ENCODE measurements at places on chromosomes 12 and 14.
A peak's percentile ranks its signal among the peaks of the same experiment; 100 is the strongest.

DNA sequence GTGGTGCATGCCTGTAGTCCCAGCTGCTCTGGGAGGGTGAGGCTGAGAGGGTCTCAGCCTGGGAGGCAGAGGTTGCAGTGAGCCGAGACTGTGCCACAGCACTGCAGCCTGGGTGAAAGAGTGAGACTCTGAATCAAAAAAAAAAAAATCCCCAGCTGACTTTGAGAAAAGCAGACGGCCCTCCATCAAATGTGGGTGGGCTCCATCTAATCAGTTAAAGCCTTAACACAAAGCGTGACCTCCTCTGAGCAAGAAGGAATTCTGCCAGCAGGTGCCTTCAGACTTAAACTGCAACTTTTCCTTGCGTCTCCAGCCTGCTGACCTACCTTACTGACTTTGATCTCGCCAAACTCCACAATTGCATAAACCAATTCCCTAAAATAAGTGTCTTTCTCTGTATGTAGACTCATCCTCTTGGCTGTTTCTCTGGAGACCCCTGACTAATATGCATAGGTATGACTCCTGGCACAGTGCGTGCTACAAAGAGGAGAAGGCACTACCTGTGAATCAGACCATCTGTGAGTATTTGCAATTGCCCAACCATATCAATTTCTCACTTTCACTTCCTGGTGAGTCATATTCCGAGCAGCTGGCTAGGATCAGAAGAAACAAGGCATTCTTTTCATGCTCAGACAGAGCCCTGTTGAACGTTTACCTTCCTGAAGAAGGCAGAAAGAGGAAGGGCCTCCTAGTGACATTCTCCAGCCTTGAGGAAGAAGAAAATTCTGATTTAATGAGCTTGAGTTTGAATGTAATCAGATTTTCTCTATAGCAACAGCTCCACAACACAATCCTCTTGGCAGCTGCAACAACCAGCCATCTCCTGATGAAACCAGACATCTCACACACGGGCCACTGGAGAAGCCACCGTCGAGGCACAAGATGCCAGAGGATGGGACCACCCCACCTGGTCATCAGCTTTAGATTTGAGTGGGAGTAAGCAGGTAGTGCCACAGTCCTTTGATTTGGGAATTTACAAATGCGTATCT, 54.3 kb downstream of the CLMN start:
- peak; percentile 7 for DNase-seq

GRCh38 chr14:38107216-38107631, 100.5 kb upstream of the SSTR1 start:
- no peak for DNase-seq

- DNase-seq, result no peak
Observed at GRCh38 chr12:120276734-120277133, 11.2 kb upstream of the PXN start.

DNA sequence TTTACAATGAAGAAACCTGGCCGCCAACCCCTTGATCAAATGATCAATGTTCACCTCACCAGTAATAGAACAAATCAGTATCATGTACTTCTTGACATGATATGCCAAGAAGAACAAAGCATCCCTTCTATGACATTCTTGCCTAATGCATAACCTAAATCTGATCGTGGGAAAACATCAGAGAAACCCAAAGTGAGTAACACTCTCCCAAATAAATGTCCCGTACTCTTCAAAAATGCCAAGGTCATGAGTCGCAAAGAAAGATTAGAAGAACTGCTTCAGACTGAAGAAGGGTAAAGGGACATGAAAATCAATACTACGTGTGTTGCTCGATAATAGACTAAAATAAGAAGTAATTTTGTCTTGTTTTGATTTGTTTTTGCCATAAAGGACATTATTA, 11.4 kb upstream of the SLC25A3 start:
- no peak for DNase-seq

DNA sequence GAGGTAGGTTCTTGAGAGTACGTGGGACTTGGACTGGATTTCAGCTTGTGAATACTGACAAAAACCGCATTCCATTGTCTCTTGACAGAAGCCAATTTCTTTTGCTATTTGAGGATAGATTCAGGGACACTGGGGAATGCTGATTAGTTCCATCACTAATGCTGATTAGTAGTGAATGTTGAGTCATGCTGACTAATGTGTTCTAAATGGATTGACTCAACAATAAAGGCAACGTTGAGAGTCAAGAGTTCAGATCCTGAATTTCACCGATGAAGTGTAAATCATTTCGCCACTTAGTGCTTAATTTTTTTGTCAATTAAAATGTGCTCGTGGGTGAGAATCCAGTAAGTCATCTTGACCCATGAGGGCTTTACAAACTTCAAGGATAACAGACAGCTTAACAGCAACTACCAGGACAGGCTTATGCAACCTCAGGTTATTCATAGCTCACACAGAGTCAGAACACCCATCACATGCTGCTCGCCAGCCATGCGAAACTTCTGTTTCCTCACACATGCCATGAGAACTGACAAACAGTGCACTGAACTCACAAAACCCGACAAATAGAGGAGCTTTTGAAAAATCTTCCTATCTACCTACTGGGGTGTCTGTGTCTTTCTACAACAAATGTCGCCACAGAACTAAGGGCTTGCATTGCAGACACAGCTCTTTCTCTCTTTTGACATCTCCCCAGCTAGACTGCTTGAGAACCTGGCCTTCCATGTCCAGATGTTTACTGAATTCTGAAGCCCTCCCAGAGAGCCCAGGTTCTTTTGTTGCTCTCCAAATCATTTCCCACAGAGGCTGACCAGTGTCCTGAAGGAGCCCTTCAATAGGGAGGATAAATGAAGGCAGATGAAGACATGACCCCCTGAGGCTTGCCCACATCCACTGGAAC, 316.4 kb downstream of the ZFP36L1 start:
- no peak for DNase-seq

GRCh38 chr12:11839091-11839641, 189.7 kb downstream of the ETV6 start:
- no peak for DNase-seq

GRCh38 chr14:35161231-35161630, 38.9 kb downstream of the PRORP start:
- DNase-seq, result no peak

DNA sequence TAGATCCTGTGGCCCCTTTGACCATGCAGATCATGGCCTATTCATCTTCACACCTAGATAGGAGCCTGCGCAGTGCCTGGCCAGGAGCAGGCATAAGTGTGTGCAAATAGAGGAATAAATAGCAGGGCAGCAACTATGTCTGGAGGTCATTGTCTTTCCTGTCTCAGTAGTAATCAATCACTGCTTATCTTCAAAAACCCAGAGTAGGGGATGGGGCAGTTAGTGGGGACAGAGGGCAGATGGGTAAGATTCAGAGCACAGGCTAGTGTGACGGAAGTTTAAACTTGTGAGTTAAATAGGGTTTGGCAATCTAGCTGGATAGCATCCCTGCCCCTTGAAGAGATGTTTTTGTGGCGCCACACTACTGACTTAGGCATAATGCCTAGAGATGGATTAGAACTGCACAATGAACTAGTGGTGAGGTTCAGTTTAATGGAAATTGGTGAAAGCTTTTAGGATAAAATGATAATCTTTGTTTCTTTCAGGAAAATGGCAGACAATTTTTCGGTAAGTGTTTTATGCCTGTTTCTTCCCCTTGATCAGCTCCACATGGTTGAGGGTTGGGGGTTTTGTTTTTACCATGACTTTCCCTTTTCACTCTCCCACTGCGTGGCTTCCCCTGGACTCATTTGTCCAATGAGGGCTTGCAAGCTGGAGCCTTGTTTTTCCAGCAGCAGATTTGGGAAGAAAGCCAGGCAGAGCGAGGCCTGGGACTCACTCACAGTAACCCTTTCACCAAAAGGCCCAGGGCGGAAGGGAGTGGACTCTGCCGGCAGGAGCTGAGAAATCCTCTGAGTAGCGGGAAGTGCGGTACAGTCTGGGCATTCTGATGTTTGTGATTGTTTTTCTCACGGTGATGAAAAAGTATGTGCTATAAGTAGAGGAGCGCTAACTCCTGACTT, 8.1 kb downstream of the LGALS3 start:
- DNase-seq, result no peak
